ENCODE measurements at places on chromosomes 2 and 18.

DNA sequence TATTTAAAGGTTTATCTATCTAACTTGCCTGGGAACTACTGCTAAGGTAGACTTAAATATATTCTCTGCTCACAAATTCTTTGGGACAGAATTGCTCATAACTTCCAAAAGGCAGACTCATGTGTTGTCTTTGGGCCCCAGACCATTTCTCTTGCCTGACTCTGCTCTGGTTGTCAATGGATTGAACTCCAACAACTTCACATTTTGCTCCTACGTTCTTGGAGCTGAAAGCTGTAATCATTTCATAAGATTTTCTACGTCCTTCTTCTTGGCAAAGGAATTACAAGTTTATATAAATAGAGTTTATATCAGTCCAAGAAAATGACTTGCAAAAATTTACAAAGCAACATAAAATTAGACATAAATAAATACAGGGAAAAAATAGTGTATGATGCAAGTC, 32.9 kb upstream of the PPM1B start:
- no peak for DNase-seq

GRCh38 chr2:20595439-20596192, 55.3 kb downstream of the HS1BP3 start:
- peak; percentile 30 for DNase-seq

DNA sequence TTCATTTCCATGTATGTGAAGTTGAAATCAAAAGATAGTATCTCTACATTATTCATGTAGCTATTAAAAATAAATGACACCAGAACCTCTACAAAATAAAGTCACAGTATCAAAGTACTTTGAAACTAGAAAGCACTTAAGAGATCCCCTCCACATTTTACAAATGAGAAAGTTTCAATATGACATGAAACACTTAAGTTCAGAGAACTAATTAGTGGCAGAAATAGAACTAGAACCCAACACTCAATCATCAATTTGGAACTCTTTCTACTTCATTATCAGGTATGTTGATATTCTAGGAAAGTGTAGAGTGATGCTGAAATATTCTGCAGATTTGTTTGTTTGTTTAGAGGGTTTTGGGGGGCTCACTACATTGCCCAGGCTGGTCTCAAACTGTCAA, 145.6 kb downstream of the MEMO1 start:
- no peak for DNase-seq

DNA sequence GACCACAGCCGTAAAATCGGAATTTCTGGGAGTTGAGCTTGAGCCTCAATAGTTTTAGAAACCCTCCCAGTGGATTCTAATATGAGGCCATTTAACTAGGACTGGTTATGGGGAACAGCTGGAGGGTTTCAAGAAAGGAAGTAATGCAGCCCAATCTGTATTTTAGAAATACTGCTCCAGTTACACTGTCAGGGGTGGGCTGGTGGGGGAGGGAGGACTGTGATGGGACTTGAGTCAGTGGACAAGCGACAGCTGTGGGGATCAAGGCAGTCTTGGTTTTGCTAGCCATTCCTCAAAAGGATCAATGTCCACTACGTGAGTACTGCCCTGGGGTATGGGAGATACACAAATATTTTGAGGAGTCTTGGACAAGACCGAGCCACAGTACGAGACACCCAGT, 34.8 kb downstream of the ASB1 start:
- DNase-seq = no peak

DNA sequence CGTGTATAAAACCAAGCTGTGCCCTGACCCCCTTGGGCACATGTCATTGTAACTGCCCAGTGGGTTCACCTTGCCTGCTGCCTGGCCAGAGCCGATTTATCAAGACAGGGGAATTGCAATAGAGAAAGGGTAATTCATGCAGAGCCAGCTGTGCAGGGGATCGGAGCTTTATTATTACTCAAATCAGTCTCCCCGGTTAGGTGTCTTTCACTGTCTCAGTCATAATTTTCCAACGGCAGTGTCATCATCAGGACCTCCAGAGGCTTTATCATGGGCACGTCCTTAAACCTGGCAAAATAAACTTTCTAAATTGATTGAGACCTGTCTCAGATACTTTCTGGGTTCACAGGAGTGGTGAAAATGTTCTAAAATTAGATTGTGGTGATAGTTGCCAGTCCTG, 29.6 kb upstream of the PGAP1 start:
- no peak for DNase-seq

DNA sequence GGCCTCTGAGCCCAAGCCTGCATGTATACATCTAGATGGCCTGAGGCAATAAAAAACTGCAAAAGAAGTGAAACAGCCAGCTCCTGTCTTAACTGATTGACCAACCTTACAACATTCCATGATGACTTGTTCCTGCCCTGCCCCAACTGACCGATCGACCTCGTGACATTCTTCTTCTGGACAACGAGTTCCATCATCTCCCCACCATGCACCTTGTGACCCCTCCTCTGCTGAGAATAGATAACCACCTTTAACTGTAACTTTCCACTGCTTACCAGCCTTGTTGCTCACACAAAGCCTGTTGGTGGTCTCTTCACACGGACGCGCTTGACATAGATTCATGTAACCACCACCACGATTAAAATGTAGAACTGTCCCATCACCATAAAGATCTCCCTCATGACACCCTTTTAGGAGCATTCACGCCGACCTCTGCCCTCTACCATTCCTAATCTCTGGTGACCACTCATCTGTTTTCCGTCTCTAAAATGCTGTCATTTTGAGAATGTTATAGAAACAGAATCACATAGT, 120.1 kb upstream of the REV1 start:
- no peak for DNase-seq

DNA sequence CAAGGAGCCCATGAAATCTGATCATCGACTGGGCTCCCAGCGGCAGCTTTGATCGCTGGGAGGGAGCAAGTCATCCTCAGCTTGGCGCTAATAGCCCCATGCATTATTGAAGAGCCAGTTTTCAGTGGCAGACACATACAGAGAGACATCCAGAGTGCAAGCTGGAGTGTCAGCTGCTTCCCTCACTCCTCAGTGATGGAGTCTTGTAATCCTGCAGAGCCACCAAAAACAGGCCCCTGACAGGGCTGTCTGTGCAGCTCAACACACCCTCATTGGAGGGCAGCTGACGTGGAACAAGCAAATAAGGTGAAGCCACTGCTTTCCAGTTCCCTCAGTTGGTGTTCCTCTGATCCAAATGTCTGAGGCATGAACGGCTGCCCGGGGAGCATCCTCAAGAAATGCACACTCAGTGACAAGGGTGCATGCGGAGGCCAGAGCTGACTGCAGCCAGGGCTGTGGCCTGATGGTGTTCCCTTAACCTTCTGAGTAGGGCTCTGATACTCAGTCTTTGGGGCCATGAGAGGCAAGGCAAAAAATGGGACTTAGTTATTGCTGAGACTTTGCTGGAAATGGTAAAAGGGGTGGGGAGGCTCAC, 97.4 kb downstream of the RHOB start:
- no peak for DNase-seq

GRCh38 chr2:19865151-19865550, 36.6 kb downstream of the TTC32 start:
- DNase-seq = no peak

GRCh38 chr2:121255358-121255757, 29.6 kb downstream of the TFCP2L1 start:
- DNase-seq = no peak

- DNase-seq = no peak
Observed at GRCh38 chr18:8283891-8284585, 325.2 kb upstream of the RAB12 start.

GRCh38 chr2:73089270-73090030, 17.9 kb upstream of the SFXN5 start:
- DNase-seq = peak; percentile 84

- no peak for DNase-seq
Observed at GRCh38 chr18:75779450-75779849, 351.9 kb upstream of the SMIM21 start.

GRCh38 chr2:189022492-189022891, 48.3 kb downstream of the COL3A1 start:
- DNase-seq = no peak

DNA sequence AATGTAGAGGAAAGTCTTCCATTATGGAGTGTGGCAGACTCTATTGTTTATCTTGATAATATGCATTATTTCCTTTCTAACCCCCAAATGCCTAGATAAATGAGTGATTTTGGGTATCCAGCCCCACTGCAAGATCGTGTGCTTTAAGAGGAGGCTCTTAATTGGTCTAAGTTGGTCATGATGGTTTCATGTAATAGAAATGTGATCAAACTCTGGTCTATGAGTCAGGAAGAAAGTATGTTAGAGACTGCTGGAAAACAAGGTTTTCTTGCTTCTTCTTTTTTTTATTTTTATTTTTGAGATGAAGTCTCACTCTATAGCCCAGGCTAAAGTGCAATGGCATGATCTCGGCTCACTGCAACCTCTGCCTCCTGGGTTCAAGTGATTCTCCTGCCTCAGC, 344.5 kb upstream of the TNP1 start:
- no peak for DNase-seq

DNA sequence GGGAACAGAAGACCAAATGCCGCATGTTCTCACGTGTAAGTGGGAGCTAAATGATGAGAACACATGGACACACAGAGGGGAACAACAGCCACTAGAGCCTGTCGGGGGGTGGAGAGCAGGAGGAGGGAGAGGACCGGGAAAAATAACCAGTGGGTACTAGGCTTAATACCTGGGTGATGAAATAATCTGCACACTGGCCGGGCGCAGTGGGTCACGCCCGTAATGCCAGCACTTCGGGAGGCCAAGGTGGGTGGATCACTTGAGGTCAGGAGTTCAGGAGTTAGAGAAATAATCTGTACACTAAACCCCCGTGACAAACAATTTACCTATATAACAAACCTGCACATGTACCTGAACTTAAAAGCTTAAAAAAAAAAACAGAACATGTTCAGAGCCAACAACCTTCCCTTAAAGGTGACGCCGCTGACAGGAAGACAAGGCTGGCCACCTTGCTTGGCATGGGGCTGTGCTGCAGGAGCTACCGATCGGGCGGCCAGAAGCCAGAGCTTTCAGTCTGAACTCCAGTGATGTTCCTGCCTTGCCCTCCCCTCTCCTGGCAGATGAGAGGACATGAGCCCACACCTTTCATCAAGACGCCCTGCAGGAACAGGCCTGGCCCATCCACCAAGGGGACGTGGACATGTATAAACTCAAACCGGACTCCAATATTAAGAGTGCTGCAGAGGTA, 11.2 kb downstream of the SLC66A2 start:
- no peak for DNase-seq

GRCh38 chr18:25713103-25713502, 361.1 kb upstream of the ZNF521 start:
- no peak for DNase-seq

- no peak for DNase-seq
Observed at GRCh38 chr18:48531082-48531403, 7.8 kb upstream of the CTIF start.

DNA sequence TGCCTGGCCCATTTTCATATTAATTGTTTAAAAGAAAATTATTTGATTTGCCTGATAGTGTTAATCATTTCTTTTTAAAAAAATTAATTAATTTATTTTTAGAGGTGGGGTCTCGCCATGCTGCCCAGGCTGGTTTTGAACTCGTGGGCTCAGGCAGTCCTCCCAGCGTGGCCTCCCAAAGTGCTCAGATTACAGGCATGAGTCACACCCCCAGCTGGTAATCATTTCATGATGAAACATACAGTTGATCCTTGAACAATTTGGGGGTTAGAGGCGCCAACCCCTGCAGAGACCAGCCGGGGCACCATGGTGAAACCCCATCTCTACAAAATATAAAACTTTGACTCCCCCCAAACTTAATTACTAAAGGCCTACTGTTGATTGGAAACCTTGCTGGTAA, 7.9 kb downstream of the GPN1 start:
- no peak for DNase-seq

- DNase-seq = no peak
Observed at GRCh38 chr18:35045806-35046205, 4.6 kb downstream of the MAPRE2 start.

DNA sequence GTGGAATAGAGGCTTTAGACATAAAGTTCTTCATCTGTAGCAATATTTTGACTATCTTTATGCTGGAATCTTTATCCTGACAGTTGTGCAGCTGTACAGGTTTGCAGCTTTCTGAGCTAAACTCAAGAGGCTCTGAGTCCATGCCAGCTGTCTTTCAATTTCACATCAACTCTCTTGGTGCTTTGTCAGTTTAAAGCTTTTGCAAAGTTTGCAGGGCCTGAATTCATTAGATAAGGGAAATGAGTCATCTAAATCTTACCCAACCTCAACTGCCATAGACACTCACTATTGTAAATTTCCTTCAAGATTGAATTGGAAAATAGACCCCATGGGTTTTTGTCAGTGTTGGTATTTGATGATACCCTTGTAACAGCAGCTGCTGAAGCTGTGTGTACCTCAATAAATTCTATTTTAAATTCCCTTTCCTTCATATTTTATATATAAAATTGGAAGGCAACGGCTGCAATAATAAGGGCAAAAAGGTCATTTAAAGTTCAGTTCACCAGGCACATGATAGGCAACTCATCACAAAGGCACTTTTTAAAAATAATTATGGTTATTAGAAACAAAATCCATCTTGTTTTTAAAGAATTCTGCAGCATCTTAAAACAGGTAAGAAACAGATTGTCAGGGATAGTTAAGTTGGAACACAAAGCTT, 169.9 kb upstream of the SLC39A10 start:
- no peak for DNase-seq

DNA sequence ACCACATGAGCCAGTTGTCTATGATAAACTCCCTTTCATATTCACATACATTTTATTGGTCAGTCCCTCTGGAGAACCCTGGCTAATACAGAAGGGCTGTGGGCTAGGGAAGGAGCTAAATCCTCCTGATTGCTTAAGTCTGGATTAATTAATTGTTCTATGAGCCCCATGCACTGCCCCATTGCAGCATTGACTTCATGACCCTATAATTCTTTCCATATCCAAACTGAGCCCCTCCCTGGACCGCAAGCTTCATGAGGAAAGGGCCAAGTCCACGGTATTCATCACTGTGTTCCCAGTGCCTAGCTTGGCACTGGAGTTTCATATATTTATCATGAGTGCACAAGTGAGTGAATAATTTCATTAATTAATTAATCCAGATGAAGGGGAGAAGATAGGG, 124.0 kb downstream of the MBD2 start:
- DNase-seq = no peak

DNA sequence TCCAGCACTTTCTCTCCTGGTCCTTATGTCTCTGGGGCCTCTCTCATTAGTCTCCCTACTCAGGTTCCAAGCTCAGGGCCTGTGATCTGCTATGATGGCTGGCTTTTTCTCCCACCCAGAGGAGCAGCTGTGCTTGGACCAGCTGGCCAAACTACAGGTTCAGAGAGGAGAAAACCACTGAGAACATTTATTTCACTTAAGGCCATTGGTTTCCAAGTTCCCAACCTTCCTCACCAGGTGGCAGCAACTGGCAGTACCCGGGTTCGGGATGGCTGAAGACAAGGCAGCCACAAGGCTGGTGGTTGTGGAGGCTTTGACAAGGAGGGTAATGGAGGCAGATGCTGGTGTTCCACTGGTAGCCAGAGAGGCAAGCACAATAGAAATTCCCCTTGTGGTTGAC, 29.9 kb upstream of the SELENOI start:
- DNase-seq = no peak

DNA sequence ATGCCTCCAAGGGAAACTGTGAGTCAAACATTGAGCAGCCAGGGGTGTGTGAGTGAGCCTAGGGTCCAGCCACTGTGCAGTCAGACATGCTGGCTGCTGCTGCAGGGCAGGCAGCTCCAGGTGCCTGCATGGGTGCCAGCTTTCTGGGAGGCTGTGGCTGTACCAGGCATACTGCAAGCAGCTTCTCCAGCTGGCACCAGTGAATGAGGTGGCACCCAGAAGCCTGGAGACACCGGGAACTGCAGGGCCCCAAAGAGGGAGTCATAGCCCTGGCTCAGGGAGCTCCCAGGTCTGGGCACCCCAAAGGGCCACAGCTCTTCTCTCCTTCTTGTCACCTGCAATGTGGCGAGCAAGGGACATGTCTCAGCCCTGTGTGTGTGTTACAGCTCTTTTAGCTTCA, 283.2 kb downstream of the RPRM start:
- no peak for DNase-seq
